Renal pelvis (tissue), 12 donors: ENCODE measurements at places on chromosomes 13 and 19. TPM values are rescaled to one million over a fixed set of nuclear protein-coding genes. Genes with fewer than 3 reads are reported as not detected.

Gene PALM3
- 30.3 TPM for polyA plus RNA-seq

Gene RSPH6A
- not detected for polyA plus RNA-seq

Gene PGLYRP1
- polyA plus RNA-seq = 0.84 TPM

DNA sequence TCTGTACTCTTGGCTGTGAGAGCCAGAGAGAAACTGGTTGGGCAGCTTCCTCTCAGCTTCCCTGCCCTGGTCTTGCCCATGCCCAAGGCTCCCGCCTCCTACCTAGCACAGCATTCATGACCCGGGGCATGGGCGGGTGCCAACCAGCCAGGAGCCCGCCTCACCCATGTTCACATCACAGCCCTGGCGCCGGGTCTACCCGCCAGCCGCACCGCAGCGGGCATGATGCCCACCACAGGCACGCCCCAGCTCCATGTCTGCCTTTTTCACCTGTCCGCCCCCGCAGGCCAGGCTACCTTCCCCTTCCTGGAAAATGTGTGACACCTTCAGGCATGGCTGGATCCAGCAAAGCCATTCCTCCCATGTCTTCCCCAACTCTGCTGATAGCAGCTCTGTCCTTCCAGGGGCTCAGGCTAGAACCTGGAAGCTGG, 42.1 kb downstream of the PTPRS start:
- DNase-seq = no peak
